ENCODE measurements at places on chromosomes 7 and 10.

DNA sequence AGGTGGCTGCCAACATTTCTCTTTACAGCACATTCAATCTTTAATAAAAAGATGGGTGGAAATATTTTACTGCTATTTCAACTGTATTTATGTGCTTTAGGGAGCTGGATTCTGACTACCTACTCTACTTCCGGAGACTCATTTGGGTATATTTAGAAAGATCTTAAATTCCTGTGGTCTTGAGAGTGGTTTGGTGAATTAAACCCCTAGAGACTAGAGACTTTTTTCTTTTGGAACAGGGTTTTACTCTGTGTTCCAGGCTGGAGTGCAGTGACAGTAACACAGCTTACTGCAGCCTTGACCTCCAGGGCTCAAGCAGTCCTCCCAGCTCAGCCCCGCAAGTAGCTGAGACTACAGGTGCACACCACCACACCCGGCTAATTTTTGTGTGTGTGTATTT is 79.0 kb upstream of the HABP2 start:
- no peak for DNase-seq

DNA sequence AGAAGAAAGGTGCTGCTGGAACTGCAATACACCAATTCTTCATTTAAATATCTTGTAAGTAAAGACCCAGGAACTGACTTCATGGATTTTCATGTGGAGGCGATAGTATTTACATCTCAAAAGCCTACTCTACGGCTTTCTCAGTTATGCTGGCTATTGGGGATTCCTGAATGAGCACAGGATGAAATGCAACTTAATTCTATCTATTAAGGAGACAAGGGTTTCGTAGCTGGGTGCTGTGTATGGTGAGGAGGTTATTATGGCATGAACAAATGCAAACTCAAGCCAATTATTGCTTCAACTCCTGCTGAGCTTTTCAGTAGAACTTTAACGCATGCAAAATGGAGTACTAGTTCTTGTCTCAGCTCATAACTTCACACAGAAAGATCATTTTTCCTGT is 251.2 kb downstream of the SORCS1 start:
- DNase-seq, result no peak

GRCh38 chr7:99016196-99016595 is 127.7 kb downstream of the SMURF1 start:
- no peak for DNase-seq

GRCh38 chr7:134845461-134845860 is 66.0 kb downstream of the CALD1 start:
- DNase-seq, result peak; percentile 60

- DNase-seq, result no peak
Observed at GRCh38 chr10:61021926-61022325, 77.9 kb upstream of the RHOBTB1 start.

GRCh38 chr10:59618666-59619065 is 91.0 kb downstream of the SLC16A9 start:
- DNase-seq, result no peak

DNA sequence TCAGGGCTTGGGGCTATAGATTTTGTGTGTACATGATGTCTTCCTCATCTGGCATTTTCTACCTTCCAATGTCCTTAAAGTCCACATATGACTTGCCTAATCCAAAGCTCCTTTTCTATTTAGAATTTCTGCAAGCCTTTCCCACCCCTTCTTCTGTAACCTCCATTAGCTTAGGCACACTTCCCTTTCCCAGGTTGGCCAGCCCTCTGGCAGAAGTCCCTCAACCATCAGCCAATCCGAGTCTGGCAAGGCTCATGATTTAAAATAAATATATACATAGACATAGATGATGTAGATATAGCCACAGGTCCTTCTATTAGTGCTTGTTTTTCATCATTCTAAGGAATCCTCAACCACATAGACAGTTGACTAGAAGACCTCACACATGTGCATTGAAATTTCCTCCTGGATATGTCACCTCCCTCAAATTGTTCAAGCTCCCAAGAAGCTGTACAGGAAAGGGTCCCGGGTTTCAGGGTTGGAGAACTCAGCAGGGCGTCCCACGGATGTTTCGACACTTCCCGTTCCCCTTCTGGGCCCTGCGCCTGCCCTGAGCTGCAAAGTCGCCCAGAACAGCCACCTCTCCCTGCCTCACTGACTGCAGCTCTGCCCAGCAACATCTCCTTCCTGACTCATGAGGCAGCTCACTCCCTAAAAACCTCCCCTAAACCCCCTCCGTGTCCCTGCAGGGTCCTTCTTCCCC is 20.4 kb upstream of the PIK3AP1 start:
- DNase-seq, result no peak

All from foreskin keratinocyte (primary cell).